Activated T-cell treated with anti-CD3 and anti-CD28 coated beads, Interleukin-2, amount 50 U/mL, for 48 hours (primary cell): ENCODE measurements at places on chromosomes 6 and 20.

DNA sequence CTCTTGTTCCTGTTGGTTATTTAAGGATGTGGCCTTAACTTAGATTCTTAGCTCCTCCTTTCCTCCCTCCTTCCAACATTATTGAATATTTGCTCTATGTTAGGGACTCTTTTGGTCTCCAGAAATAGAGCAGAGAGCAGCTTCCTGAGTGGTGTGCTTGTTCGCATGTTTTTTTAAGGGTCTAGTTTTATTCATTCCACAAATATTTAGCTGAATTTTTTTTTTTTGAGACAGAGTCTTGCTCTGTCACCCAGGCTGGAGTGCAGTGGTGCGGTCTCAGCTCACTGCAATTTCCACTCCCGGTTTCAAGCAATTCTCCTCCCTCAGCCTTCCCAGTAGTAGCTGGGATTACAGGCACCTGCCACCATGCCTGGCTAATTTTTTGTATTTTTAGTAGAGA is 169.2 kb downstream of the ZFAND3 start:
- no peak for DNase-seq

GRCh38 chr20:4445784-4446183 is 275.9 kb upstream of the PRND start:
- DNase-seq: no peak

DNA sequence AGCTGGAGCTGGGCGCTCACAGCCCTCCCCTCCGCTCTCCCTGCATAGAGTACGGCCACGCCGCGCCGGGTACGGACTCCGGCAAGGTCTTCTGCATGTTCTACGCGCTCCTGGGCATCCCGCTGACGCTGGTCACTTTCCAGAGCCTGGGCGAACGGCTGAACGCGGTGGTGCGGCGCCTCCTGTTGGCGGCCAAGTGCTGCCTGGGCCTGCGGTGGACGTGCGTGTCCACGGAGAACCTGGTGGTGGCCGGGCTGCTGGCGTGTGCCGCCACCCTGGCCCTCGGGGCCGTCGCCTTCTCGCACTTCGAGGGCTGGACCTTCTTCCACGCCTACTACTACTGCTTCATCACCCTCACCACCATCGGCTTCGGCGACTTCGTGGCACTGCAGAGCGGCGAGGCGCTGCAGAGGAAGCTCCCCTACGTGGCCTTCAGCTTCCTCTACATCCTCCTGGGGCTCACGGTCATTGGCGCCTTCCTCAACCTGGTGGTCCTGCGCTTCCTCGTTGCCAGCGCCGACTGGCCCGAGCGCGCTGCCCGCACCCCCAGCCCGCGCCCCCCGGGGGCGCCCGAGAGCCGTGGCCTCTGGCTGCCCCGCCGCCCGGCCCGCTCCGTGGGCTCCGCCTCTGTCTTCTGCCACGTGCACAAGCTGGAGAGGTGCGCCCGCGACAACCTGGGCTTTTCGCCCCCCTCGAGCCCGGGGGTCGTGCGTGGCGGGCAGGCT is 4.6 kb downstream of the KCNK15 start:
- no peak for DNase-seq

- no peak for DNase-seq
These were observed 70.6 kb downstream of the SMPDL3A start for GRCh38 chr6:122859676-122860075.

DNA sequence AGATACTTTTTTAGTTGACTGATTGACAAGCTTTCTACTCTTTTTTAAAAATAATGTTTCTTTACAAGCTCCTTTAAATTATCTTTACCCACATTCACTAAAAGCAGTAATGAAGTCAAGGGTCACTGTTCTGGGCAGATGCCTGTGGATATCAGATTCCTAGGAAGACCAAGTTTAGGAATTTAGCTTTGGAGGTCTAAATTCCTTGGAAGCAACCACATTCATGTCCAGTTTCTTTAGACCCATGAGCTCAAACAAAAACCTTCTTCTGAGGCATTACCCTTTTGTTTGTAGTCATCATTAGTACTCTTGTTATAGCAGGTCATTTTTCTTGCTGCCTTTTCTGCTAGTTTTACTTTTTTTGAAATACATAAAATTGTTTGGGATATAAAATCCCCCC is 462.9 kb upstream of the JAG1 start:
- no peak for DNase-seq
